Muscle of arm (tissue), 14 donors: ENCODE measurements at places on chromosomes 16 and 17. TPM values are rescaled to one million over a fixed set of nuclear protein-coding genes. Genes with fewer than 3 reads are reported as not detected.

The CFAP119 gene
- 1.9 TPM for polyA plus RNA-seq

The SLC2A4 gene
- 27.4 TPM for polyA plus RNA-seq

The SLFN13 gene
- 11.6 TPM for polyA plus RNA-seq

The CIAPIN1 gene
- polyA plus RNA-seq: 57.1 TPM

The PLEKHG4 gene
- 8.3 TPM for polyA plus RNA-seq

The TEX19 gene
- 0.08 TPM for polyA plus RNA-seq

The OGFOD3 gene
- 19.3 TPM for polyA plus RNA-seq

DNA sequence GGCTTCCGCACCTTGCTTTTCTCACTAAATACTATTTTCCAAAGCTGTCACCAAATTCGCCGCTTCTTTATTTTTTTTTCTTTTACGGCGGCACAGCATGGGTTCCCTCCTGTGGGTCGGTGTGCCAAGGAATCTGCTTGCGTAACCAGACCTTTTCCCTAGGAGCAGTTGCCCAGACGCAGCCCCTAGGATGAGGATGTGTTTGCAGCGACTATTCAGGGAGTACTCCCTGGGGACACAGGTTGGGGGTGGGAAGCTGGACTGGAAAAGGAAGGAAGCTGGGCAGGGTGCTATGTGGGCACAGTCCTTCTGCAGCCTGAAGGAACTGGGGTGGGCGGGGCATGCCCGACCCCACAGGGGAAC is 49.0 kb upstream of the ZCCHC14 start:
- DNase-seq: no peak

DNA sequence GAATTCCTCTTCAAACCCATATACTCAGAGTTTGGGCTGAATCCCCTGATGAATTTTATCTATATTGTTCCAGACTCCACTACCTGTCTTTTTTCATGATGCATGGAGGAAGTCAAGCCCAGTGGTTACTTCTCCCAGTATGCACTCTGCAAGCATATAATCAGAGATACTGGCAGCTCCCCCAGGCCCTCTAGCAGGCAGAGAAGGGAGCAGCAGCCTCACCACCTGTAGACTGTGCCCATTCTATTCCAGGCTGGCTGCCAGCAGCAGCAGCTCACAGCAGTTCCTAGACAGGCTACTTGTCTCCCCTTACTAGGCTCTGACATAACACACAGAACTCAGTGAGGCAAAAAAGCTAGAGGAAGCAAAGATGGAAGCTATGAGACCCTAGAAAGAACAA is 3.4 kb downstream of the MKS1 start:
- DNase-seq: no peak

- no peak for DNase-seq
Observed at GRCh38 chr17:77427391-77427991, 286.7 kb downstream of the SEC14L1 start.

- peak; percentile 65 for DNase-seq
Observed at GRCh38 chr16:87945351-87946042, 5.7 kb upstream of the BANP start.

- DNase-seq: peak; percentile 53
Observed at GRCh38 chr17:7856011-7856810, 1.1 kb downstream of the NAA38 start.

DNA sequence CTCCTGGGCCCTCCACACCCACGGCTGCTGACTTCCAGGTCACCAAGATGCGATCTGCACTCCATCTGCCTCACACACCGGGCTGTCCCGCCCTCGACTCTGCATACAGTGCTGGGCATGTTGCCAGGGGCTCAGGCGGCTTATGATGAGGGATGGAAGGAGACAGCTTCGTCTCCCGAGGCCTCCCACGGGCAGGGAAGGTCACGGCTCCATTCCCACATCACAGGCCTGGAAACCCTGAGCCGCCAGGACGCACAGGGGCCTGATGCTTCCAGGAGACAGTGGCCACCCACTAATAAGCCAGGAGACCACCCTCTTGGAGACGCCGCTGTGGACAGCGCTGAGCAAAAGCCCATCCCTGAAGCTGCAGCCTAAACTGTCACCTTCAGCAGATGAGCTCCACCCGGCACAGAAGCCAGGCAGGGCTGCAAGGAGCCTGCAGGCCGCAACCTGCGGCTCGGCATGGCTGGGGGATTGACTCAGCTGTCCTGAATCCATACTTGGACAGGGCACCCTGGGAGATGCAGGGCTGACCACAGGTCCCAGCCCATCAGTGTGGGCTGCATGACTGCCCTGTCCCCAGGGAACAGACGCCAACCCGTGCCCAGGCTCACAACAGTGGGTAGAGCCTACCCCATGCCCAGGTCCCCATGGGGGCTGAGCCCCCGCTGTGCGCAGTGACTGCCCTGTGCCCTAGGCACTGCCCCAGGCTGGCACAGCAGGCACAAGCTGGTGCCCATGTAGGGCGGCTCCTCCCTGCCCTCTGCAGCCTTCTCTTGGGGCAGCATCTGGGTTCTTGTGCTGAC is 34.4 kb downstream of the SLC7A5 start:
- no peak for DNase-seq

GRCh38 chr16:81956213-81956948 is 54.9 kb downstream of the SDR42E1 start:
- DNase-seq: no peak

- DNase-seq: no peak
Observed at GRCh38 chr17:47949946-47950345, 7.7 kb downstream of the PRR15L start.

- DNase-seq: no peak
Observed at GRCh38 chr17:13793951-13794350, 192.2 kb upstream of the HS3ST3A1 start.

DNA sequence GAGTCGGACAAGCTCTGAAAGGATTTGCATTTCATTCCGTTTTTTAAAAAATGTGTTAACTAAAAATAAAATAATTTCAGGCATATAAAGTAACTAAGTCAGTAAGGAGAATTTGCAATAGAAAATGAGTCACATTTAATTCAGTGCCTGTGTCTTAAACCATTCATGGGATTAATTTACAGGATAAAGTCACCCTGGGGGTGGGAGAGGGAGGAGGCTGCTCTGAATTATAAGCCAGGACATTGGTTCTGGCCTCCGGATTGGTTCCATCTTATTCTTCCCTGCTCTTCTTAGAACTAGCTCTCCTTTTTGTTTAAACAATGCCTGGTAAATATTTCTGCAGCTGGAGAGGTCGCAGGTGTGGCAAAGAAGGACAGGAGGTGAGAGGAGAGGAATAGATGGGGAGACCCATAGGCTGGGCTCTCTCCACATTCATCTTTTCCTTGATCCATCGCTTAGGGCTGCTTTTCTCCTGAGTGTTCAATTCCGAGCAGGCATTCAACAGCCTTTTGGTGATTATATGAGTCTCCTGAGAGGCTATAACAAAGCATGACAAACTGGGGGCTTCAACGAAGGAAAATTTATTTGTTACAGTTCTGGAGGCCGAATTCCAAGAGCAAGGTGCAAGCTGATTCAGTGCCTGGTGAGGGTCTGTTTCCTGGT is 319.2 kb downstream of the PHKB start:
- DNase-seq: no peak

DNA sequence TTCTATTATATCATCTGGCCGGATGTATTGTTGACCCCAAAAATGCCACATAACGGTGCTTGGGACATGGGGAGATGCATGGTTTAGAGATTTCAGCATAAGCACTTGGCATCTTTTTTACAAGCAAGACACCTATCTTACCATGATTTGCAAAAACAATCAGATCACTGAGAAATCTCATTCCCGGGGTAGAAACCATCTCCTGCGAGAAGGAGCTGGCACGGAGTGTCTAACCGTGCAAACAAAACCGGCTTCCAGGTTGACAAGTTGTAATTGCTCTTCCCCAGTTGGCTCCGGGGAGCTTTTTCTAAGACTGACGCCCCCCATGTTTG is 1.0 kb downstream of the SLC16A6 start:
- DNase-seq: no peak

GRCh38 chr17:68572138-68572842 is 28.9 kb downstream of the FAM20A start:
- DNase-seq: no peak

- DNase-seq: peak; percentile 66
Observed at GRCh38 chr16:17224879-17225281, 245.9 kb downstream of the XYLT1 start.

DNA sequence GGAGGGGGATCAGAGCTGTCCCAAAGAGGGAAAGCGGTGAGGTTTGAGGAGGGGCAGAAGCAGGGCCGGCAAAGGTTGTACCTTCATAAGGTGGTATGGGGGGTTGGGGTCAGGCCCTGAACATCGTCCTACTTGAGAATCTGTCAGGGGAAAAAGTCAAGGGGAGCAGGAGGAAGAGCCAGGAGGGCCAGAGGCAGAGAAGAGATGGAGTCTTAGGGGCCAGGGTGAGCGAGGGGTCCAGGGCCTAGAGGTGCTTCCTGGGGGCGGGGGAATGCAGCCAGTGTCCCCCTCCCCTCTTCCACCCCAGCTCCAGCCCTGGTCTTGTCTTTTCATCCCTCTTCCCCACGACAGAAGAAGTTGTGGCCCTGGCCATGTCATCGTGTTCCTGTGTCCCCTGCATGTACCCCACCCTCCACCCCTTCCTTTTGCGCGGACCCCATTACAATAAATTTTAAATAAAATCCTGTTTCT is 1.3 kb upstream of the PRRT2 start:
- no peak for DNase-seq

- DNase-seq: peak; percentile 71
Observed at GRCh38 chr17:64707050-64707591, 45.0 kb upstream of the SMURF2 start.

GRCh38 chr16:57029161-57030160 is 40.1 kb downstream of the NLRC5 start:
- DNase-seq: no peak

DNA sequence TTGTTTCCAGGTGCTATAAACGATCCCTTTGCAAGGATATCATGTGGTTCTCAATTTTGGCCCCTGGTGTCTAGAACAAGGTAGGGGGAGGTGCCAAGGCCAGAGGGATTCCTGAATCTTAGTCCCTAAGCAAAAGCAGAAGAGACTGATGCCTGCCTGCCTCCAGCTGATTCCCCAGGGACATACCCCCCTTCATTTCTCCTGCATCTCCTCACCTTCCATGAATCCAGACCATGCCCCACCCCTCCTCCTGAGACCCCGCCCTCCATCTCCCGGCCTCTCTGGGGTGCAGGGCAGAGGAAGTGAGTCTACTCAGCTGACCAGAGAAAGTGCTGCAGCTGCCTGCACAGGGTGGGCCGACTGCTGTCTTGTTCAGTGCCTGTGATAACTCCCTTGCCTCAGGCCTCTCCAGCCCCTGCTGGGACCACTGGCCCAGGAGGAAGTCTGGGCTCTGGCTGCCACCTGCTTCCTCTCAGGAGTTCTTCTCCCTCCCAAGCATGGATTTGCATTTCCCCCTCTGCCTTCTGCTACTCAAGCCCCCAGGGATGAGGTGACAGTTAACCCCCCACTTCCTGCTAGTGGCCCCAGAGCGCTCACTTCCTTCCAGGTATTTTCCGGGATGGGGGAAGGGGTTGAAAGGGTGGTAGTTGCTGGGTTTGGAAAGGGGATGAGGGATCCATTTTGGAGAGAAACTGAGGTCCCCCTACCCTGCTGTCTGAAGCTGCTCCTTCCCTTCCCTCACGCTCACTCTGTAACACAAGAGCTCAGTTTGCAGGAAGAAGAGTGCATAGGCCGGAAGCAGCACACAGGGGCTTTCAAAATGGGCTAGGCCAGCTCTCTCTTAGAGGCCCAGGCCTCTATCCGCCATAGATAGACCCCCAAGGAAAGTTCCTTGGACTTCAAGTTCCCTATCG is 10.5 kb upstream of the TSPOAP1 start:
- DNase-seq: no peak

- DNase-seq: no peak
Observed at GRCh38 chr16:20612551-20613480, 36.6 kb upstream of the ACSM2B start.

DNA sequence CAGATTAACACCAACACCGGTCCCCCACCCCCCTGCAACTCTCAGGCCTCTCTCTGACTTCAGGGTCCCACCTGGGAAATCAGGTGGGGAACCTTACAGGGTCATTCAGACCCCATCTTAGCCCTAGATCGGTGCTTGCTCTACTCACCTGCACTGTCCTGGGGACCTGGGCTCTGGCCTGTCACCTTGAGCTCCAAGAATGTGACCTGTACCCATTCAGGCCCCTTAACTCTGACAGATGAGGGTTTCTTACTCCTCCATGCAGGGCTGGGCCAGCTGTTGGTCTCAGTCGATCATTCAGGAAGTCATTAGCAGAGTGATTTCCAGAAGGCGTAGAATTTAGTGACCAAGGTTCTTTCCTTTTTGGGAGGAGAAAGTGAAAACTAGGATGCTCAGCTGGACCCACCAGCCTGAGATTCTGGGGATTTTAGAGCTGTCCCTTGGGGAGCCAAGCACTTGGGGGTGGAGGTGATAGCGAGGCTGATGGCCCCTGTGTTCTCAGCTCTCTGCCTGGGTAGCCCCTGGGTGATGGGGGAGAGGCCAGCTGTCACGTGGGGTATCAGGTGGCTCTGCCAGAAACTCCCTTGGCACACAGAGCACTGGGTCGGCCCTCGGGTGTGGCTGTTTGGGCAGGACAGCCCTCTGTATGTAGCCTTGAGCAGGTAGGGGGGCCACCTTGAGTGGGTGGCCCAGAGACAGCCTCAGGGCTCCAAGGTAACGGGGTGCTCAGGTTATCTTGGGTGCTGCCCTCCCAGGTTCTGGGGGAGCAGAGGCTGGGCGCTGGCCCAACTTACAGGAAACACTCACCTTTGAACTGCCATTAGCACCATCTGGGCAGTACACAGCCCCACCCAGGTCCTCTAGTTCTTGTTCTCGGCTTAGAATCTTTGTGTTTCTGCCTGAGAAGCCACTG is 724 bp downstream of the MVP start:
- no peak for DNase-seq

DNA sequence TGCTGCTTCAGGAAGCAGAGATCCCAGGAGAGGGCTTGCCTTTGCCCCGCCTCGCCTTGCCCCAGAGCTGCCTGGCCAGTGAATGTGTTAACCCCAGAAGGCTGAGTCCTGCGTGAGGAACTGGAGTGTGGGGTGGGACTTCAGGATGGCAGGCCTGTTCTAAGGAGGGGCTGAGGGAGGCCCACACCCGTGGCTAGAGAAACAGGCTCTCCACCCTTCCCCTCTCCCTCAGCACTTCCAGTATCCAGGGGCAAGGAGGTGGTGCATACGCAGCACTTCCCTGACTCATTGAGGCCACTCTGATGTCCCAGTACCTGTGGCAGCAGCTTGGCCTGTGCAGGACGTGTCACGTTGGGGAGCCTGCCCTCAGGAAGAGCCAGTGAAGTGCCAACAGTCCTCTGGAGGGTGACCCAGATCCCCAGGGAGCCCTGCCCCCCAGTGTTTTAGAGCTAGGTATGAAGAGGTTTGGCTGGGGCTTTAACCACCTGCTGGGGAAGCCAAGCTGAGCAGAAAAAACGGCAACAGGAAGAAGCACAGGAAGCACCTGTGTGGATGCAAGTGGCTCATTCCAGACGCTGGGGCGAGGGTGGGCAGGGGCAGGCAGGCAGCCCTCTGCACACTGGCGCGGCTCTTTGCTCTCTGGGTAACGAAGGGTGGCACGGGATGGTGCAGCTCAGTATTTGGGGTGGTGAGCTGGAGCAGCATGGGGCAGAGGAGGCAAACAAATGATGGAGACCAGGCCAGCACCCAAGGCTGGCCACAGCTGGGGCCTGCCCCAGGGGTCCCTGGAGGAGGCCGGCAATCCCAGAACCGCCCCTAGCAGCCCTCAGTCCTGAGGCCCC is 14.7 kb upstream of the CTCF start:
- no peak for DNase-seq

- DNase-seq: peak; percentile 10
Observed at GRCh38 chr17:79125503-79125902, 50.9 kb downstream of the ENGASE start.
